Stimulated activated CD4-positive, alpha-beta T cell treated with anti-CD3 and anti-CD28 coated beads, Interleukin-15, amount 100 ng/mL, for 48 hours (primary cell): ENCODE measurements at places on chromosomes 2 and 18.

- no peak for DNase-seq
Measured at GRCh38 chr2:43239981-43240765, 13.8 kb upstream of the ZFP36L2 start.

- no peak for DNase-seq
Measured at GRCh38 chr2:145091967-145092366, 572.0 kb upstream of the ZEB2 start.

GRCh38 chr2:216327447-216327935, 44.8 kb downstream of the MARCHF4 start:
- DNase-seq: no peak

GRCh38 chr2:165953306-165953654, 296 bp downstream of the TTC21B start:
- no peak for DNase-seq

GRCh38 chr2:104539649-104540048, 314.3 kb upstream of the POU3F3 start:
- DNase-seq: no peak

DNA sequence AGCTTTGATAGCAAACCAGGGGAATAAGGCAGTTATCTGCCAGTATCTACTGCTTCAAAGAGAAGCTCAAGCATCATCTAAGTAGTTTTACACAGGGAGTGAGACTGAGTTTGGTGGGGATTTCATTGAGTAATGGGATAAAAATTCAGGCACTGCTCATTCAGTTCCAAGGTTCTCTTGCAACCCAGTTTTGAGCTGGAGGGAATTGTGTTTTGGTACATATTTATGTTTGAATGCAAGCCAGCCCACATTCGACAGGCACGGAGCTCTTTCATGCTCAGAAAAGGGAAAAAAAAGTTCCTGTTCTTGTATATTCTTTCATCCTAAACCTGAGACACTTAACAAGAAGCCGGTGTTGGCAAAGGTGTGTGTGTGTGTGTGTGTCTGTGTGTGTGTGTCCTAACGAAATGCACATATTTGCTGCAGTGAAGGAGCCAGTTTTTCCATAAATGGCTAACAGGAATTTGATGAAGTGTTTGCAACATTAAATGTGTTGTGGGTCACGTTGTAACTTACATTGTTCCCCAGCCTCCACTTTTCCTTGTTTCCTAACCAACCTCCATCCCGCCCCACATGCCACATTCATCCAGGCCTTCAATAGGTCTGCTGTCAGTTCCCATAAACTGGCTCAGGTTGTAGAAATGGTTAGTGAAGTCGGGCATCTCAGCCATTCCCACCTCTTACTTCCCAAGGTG, 311.1 kb downstream of the TXNL1 start:
- no peak for DNase-seq

DNA sequence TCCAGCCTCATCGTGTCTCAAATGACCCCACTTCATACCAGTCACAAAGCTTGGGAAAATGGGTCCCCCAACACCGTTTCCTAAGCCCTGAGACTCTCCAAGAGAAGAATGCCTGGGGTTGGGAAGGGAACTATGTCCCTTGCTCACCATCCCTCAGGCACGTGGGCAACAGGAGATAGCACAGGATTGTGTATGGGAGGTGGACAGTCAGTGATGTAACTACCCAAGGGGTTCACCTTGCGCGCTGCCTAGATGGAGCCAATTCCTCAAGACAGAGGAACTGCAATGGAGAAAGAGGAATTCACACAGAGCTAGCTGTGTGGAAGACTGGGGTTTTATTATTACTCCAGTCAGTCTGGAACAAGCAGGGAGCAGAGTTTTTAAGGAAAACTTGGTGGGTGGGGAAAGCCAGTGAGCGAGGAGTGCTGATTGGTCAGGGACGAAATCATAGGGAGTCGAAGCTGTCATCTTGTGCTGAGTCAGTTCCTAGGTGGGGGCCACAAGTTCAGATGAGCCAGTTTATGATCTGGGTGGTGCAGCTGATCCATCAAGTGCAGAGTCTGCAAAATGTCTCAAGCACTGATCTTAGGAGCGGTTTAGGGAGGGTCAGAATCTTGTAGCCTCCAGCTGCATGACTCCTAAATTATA, 13.8 kb upstream of the CXCR1 start:
- no peak for DNase-seq

- no peak for DNase-seq
Measured at GRCh38 chr18:13618760-13619438, 107.5 kb downstream of the FAM210A start.

GRCh38 chr2:175277772-175278171, 96.3 kb upstream of the ATP5MC3 start:
- DNase-seq: no peak

DNA sequence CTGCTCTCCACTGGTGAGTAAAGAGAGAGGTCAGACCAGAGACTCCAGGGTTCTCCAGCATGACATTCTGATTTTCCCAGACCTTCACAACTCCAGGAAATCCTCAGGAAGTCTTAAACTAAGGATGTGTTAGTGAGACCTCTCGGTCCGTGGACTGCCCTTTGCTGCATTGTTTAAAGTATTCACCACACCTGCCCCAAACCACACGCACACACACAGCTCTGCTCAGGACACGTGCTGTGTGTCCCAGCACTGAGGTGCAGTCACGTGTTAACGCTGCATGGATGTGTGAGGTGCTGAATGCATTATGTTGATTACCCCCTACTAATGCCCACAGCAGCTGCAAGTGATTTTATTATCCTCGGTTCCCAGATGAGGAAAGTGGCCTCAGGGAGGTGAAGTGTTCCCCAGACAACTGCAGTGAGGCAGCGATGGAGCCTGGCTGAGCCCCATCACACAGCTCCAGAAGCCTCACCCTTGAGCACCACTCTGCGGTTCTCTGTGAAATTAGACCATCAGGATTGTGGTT, 68.4 kb downstream of the TRAPPC12 start:
- no peak for DNase-seq

GRCh38 chr2:69572641-69573040, 70.9 kb downstream of the AAK1 start:
- DNase-seq: no peak

- no peak for DNase-seq
Measured at GRCh38 chr18:23357996-23358594, 95.0 kb upstream of the RIOK3 start.

DNA sequence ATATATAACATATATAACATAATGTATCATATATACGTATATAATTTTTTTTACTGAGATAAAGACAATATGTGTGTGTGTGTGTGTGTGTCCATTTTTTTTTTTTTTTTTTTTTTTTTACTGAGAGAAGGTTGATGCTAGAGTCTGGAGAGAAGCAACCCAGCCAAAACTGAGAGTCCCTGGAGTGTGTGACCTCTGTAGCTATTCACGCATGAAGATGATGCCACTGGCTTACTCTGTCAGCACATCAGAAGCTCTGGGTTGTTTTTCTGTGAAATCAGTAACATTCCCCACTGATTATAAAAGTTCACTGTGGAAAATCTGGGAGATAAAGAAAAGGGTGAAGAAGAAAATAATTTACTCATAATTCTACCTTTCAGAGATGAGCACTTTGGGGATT, 27.2 kb downstream of the CCDC195 start:
- DNase-seq: no peak

GRCh38 chr18:32595832-32596231, 125.2 kb upstream of the GAREM1 start:
- no peak for DNase-seq

DNA sequence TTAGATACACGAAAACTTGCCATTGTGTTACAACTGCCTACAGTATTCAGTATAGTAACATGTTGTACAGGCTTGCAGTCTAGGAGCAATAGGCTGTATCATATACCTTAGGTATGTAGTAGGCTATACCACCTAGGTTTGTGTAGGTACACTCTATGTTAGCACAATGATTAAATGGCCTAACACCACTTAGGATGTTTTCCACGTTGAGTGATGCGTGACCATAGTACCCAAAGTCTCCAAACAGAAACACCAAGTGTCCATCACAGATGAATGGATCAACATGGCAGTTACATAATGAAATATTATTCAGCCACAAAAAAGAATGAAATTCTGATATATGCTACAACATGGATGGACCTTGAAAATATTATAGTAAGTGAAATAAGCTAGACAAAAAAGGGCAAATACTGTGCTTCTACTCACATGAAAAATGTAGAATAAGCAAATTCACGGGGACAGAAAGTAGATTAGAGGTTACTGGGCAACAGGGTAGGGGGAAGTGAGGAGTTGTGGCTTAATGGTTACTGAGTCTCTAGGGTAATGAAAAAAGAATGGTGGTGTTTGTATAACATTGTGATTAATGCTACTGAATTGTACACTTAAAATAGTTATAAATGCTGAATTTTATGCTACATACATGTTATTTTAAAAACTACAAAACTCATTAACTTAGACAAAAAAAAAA, 62.6 kb downstream of the TMEM131 start:
- no peak for DNase-seq
